Muscle of arm (tissue), 14 donors: ENCODE measurements at places on chromosomes 6 and 20.

GRCh38 chr6:158869826-158870648, 50.9 kb upstream of the EZR start:
- DNase-seq, result no peak

- peak; percentile 21 for DNase-seq
Measured at GRCh38 chr6:96394727-96395126, 126.9 kb upstream of the UFL1 start.

GRCh38 chr6:395432-396125, 4.0 kb downstream of the IRF4 start:
- DNase-seq, result no peak

DNA sequence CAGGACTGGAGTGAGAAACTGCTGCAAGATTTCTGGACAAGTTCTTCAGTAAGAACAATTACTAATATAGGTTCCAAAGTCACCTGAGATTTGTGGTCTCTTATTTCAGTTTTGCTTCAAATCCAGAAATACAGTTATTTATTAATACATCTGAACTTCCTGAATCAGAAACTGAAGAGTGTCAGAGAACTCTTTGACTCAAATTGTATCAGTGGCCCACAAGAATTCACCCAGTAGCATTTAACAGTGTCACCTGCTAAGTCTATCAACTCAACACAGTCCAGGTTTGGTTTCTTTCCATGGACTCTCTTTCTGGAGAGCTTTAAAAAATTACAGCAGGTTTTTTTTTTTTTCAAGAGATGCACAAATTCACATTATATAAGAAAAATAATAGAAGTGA, 18.8 kb upstream of the NHSL1 start:
- DNase-seq, result no peak

DNA sequence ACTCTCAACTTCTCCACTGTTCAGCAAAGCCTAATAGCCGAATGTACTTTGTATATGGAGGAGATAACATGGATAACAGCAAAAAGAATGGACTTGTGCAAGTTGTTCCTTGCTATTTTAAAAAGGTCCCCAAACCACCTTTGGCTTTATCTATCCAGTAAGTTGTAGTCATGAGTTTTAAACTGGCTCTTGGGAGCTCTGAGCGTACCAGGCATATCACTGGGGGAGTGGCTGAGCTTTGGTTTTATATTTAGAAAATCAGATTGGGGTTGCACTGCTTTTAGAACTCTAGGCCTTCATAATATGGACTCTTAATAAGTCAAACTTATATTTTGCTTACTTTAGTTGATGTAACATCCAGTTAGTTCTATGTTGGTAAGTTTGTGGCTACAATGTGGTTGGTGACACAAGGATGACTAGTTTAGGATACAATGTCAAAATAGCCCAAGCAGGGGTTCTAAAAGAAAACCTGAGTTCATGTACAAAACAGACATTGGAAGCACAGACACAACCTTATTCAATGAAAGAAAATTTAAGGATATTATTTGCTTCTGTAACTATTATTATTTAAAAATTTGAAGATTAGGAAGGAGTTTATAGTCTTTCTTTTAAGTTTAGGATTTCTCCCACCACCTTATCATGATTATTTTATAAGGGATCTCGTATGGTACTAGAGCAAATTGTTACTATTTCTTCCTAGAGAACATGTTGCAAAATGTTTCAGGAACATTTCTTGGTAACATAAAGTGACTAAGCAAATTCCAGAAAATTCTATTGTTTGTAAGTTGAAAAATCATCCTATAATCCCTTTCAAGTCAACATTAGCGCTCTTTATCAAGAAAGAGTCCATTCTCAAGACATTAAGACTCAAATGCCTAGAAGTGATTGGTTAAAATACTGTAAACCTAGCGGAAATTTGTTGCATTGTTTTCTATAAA, 165.8 kb upstream of the SUPT3H start:
- no peak for DNase-seq

GRCh38 chr6:11824986-11825385, 46.4 kb upstream of the ADTRP start:
- no peak for DNase-seq

GRCh38 chr6:142738035-142738396, 207.0 kb downstream of the HIVEP2 start:
- DNase-seq, result no peak

GRCh38 chr6:108800427-108800864, 47.8 kb upstream of the ARMC2 start:
- DNase-seq, result no peak

GRCh38 chr20:4324611-4325243, 309.4 kb upstream of the RNF24 start:
- DNase-seq, result no peak

DNA sequence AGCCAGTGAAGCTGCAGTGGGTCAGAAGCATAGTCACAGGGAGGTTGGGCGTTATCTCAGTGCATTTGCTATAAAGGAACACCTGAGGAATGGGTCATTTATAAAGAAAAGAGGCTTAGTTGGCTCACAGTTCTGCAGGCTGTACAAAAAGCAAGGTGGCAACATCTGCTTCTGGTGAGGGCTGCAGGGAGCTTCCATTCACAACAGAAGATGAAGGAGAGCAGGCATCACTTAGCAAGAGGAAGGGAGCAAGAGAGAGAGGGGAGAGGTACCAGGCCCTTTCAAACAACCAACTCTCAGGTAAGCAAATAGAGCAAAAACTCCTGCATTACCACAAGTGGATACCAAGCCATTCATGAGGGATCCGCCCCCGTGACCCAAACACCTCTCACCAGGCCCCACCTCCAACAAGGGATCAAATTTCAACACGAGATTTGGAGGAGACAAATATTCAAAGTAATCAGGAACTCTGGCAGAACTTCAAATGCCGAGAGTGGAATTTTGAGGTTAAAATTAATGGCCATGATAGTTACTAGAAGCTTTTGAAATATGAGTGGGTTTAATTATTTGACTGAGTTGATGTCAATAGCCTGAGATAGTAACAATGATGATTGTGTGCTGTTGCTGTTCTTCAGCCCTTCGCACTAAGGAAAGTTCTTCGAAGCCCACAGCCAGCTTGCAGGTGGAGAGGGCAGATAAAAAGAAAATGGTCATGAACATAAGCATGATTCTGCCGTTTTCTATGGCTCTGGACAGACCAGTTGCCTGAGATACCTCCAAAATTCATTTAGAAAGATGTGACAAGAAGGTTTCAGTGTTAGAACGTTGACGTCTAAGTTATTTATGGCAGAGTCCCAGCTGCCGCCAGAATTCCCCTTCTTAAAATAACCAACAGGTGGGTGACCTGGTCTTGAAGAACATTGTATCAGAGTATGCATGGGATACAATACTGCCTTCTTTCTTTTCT, 55.3 kb upstream of the ADTRP start:
- no peak for DNase-seq

DNA sequence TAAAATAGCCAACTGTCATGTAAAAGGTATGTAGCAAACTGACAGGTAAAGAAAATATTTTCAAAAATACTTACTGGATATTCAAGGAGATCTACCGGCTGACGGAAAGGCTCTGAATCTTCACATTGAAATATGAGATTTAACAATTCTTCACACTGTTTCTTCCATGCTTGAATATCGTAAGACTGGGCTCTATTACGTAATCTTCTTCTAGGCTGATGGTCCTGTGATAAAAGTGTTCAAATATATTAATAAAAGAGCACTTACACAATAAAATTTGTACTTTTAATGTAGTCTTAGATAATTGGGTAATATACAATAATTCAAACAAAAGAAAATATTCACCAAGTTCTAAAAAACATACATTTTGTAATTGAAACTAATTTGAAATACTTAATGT, 87.4 kb downstream of the IRAK1BP1 start:
- DNase-seq, result no peak

GRCh38 chr20:51622004-51622874, 79.7 kb upstream of the NFATC2 start:
- no peak for DNase-seq

- no peak for DNase-seq
Measured at GRCh38 chr6:108630050-108630714, 69.5 kb downstream of the FOXO3 start.

DNA sequence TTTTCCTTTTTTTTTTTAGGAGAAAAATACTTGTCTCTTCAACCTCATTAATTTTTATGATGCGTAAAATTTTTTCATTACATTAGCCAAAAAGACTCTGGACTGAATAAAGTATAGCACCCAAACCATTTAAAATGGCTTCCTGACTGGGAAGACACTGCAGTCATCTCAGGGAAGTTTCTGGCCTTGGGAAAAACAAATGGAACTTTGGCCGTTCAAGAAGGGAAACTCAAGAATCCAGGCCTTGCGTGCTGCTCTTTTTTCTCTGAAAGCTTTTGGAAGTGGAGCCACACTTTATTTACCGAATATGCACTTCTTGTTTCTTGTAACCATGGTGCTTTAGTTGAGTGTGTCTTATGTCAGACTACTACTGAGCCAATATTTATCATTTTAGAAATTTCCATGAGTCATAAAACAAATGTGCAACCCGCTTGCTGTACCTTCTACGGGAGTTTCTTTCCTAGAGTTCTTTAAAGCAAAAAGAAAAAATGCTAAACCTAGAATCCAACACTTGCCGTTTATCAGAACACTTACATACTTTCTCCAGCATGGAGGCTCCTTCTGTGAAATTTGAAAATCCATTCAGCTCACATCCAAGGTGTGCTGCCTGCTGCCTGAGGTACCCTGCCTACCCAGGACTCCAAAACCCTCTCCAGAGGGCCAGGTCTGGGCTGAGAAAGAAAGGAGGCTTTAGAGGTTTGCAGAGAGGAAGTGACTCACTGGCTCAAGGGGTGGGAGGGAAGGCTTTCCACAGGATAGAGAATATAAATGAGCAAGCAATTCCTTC, 11.5 kb upstream of the DSTN start:
- peak; percentile 85 for DNase-seq

GRCh38 chr6:111750753-111751673, 122.2 kb downstream of the FYN start:
- DNase-seq, result no peak

GRCh38 chr6:72081871-72082270, 195.5 kb downstream of the RIMS1 start:
- DNase-seq, result no peak

DNA sequence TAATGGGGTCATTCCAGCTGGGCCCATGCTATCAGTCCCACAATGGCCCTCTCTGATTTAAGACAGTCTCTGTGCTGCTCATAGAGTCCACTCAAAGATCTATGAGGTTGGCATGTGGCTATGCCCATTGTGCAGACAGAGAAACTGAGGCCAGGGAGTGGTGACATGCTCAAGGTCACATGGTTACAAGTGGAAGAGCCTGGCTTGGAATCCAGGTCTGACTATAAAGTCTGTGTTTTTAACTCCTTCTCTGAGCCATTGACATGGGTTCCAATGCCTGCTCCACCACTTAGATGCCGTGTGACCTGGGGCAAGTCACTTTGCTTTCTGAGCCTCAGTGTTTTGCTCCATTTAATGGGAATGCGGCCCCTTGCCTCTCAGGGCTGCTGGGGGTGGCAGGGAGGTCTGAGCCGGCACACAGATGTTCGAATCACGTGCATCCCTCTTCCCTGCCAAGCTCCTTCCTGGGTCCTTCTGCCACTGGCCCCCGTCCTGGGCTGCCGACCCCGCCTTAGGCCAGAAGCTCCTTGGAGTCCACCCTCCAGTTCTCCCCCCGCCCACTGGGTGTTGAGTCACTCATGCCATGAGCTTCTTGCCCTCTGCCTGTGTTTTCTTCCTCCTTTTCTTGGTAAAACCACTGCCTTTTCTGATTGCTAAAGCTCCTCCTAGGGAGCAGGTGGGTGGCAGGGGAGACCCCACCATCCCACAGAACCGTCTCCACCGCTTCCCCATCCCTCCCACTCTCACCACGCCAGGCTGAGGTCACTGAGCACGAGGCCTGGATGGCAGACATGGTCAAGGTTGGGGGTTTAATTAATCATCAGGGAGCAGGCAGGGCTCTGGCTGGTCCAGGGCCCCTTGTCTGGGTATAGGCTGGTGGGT, 35.7 kb downstream of the CEBPB start:
- DNase-seq, result no peak

GRCh38 chr6:128168244-128168643, 267.4 kb upstream of the THEMIS start:
- no peak for DNase-seq

GRCh38 chr20:61701401-61701800, 364.3 kb downstream of the TAF4 start:
- DNase-seq, result no peak

- DNase-seq, result no peak
Measured at GRCh38 chr20:15205719-15206118, 868.3 kb upstream of the FLRT3 start.

DNA sequence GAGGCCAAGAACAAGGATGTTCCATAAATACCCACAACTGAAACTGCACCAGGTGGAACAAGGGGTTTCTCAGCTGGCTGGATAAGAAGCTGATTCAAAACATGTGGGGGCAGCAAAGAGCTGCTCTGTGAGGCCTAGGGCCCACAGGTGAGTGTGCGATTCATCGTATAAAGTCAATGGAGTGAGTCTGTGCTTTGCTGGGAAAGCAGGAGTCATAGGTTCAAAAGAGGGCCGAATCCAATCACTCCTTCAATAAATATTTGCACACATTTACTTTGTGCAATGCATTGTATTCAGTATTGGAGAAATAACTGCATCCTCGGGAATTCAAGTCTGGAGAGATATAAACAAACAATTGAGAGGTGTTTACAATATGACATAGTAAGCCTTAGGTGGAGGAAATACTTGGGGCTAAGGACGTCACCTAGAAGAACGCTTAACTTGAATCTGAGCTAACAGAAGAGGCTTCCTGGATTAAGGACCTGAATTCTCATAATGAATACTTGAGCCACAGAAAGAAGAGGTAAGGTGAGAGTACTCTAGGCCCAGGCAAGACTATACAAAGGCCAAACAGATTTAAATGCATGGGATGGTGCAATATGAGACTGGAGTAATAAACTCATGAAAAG, 83.7 kb upstream of the TMEM30A start:
- peak; percentile 25 for DNase-seq

GRCh38 chr6:112352607-112353006, 5.5 kb downstream of the RFPL4B start:
- no peak for DNase-seq

DNA sequence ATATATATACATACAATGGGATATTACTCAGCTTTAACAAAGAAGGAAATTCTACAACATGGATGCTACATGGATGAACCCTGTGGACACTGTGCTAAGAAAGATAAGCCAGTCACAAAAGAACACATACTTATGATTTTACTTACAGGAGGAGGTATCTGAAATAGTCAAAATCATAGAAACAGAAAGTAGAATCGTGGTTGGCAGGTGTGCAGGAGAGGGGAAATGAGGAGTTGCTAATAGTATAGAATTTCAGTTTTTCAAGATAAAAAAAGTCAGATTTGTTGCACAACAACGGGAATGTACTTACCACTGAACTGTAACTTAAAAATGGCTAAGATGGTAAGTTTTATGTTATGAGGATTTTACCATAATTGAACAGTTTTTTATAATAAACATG, 706.3 kb downstream of the TFAP2A start:
- DNase-seq, result no peak
